Activated naive CD4-positive, alpha-beta T cell treated with anti-CD3 and anti-CD28 coated beads for 36 hours (primary cell): ENCODE measurements at places on chromosomes 13 and 19.
A peak's percentile ranks its signal among the peaks of the same experiment; 100 is the strongest.

DNA sequence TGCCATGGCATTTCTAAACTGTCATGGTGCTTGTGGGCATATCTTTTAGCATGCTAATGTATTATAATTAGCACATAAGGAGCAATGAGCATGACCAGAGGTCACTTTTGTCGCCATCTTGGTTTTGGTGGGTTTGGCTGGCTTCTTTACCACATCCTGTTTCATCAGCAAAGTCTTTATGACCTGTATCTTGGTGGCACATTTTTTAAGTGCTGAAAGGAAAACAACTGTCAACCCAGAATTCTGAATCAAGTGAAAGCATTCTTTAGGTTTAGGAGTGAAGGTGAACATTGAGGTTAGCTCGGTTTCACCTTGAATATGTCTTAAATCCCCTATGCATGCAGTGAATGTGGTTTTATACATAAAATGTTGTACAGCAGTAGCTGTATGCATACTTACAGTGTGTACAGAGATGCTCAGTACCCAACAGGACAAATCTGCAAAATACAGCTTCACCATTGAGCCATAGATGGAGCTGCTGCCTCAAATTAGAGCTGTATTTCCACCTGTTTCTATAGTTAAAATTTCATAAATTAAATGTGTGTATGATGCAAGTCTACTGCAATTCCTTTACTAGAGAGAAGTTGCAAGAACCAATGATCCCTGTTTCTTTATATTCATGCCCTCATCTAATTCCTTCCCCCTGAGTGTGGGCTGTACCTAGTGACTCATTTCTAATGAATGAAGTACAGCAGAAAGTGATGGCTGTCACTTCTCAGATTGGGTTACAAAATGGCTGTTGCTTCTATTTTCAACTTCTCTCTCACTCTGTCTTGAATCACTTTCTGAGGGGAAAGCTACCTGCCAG lies 25.2 kb upstream of the IGSF23 start:
- peak; percentile 74 for DNase-seq

- DNase-seq, result no peak
These were observed 15.9 kb downstream of the BCAM start for GRCh38 chr19:44824761-44825160.

GRCh38 chr19:29404015-29404414 lies 121.8 kb upstream of the VSTM2B start:
- no peak for DNase-seq

- no peak for DNase-seq
These were observed 23.5 kb downstream of the ZNF574 start for GRCh38 chr19:42099336-42099925.

DNA sequence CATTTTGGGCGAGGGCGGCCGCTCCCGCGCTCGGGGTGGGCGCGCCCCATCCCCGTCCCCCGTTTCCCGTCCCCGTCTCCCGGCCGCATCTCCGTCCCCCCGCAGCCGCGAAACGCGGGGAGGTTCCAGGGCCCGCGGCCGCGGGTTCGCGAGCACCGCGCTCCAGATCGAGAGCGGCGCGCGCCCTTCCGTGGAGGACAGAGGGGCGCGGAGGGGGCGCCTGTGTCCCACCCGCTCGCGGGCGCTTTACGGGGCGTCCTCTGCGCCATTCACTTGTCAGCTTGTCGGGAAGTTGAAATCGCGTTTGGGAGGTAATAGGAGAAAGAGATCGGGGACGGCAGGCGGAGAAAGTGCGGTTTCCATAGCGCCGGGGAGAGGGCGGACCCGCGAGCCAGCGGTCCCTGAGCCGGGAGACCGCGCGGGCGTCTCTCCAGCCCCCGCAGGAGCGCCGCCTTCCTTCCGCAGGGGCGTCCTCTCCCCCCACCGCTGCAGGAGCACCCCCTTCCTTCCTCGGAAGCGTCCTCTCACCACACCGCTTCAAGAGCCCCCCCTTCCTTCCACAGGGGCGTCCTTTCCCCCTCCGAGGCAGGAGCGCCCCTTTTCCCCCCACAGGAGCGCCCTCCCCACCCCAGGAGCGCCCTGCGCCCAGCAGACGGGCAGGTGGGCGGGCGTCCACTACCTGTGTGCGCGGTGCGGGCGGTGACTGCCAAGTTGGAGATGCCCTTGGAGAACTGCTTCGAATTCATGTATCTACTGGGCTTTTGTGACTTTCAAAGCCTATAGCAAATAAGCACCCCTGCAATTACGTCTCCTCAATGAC lies 962 bp upstream of the IRS2 start:
- DNase-seq, result no peak

- DNase-seq, result no peak
These were observed 9.0 kb downstream of the CIB3 start for GRCh38 chr19:16164222-16164890.

- no peak for DNase-seq
These were observed 39.0 kb downstream of the SMIM24 start for GRCh38 chr19:3441089-3441985.

- peak; percentile 84 for DNase-seq
These were observed 4.1 kb downstream of the IER2 start for GRCh38 chr19:13154241-13154778.

GRCh38 chr13:23960566-23961156 lies 63.4 kb upstream of the C1QTNF9B start:
- DNase-seq, result peak; percentile 40

DNA sequence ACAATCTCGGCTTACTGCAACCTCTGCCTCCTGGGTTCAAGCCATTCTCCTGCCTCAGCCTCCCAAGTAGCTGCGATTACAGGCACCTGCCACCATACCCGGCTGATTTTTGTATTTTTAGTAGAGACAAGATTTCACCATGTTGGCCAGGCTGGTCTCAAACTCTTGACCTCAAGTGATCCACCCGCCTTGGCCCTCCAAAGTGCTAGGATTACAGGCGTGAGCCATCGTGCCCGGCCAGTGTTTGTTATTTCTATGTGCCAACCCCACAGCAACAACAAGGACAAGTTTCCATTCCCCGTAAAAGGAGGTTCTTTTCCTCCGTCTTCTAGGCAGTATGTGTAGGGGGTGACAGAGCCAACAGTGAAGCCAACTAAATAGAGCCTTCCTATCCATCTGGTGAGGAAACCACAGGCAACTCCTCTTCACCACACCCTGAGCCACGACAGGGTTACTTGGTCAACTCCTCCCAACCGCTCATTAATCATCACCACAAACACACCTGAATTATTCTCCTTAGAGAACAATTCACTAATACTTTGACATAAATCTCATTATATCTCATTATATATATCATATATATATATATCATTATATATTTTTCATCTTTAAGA lies 25.5 kb downstream of the FOXO1 start:
- no peak for DNase-seq

GRCh38 chr19:7575434-7576040 lies 20.1 kb upstream of the CAMSAP3 start:
- no peak for DNase-seq

DNA sequence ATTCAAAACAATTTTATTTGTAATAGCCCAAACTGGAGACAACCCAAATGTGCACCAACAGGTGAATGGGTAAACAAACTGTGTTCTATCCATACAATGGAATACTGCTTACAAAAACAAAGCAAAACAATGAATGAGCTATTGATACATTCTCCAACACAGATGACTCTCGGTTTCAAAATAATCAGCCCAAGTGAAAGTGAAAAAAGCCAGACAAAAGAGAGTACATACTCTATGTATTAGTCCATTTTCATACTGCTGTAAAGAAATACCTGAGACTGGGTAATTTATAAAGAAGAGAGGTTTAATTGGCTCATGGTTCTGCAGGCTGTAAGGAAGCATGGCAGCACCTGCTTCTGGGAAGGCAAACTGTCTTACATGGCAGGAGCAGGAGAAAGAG lies 65.2 kb upstream of the LRCH1 start:
- no peak for DNase-seq

DNA sequence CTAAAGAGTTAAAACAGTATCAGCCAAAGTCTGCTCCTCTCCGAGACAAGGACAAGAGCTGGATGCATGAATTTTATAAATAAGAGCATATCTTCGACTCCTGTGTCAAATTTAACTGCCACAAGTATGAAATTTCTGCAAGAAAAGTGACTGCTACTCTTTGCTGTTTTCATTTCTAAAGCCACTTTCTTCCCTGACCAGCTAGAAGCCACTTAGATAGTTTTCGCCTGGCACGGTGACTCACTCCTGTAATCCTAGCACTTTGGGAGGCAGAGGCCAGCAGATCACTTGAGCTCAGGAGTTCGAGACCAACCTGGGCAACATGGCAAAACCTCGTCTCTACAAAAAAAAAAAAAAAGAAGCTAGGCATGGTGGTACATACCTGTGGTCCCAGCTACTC lies 61.3 kb downstream of the ENOX1 start:
- no peak for DNase-seq

DNA sequence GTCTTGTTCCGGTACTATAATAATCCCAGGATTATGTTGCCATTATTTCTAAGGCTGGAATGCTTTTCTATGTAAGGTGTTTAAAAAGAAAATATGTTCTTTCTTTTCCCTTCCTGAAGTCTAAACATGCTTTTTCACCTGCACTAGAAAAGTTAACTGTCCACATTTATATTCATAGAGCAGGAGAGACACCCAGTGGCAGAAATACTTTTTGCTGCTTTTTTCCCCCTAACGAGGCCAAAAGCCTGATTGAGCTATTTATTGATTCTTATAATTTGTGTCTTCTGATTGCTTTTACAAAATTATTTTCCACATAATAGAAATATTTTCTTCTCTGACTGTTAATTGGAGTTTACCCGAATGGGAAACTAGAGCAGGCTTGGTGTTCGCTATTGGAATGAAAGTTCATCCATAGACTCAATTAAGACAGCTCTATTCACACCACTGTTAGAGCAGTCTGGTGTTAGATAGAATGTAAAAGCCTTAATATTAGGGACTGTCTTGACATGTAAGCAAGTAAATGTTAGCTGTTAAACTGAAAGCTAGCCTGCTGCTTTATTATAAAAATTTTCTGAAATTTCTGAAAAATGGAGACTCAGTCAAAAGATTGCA lies 15.8 kb downstream of the GPR180 start:
- peak; percentile 43 for DNase-seq

GRCh38 chr19:49556412-49557398 lies 23.7 kb downstream of the NOSIP start:
- peak; percentile 45 for DNase-seq

DNA sequence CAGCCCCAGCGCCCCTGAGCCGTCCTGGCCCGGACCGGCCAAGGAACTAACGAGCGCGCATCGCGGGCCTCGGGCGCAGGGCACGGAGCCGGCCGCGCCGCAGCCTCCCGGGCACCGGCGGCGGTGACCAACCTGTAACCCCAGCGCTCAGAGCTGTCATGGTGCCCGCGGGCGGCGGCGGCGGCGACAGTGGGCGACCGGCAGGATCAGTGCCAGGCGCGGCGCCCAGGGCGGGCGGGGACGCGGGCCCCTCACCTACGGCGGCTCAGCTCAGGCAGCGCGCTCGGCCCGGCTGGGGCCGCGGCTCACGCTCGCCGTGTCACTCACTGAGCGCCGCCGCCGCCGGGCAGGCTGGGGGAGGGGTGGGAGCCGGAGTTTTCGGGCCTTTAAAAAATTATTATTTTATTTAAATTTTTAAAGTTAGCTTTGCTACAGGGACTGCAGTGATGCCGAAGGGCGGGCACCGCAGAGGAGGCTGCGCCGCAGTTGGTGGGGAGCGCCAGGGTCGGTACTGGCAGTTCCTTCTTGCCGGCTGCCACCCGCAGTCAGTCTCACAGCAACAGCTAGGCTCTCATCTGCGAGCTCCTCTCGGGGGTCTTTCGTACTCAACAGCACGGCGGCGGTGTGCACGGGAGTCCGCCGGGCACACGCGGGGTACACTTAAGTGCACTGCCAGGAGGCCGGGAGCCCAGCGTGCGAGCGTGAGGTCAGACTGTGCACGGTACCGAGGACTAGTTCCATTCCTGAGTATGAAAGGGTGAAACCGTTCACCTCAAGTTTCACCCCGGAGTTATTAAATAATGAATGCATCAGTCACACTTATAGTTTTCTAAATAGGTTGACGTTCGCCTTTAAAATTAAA lies at the start of gene NALCN:
Gene NALCN (minus strand): TSS at position 328 of the 862 bp plus-strand sequence. CDS start 17,382 bp downstream, outside the sequence.
- DNase-seq, result no peak

DNA sequence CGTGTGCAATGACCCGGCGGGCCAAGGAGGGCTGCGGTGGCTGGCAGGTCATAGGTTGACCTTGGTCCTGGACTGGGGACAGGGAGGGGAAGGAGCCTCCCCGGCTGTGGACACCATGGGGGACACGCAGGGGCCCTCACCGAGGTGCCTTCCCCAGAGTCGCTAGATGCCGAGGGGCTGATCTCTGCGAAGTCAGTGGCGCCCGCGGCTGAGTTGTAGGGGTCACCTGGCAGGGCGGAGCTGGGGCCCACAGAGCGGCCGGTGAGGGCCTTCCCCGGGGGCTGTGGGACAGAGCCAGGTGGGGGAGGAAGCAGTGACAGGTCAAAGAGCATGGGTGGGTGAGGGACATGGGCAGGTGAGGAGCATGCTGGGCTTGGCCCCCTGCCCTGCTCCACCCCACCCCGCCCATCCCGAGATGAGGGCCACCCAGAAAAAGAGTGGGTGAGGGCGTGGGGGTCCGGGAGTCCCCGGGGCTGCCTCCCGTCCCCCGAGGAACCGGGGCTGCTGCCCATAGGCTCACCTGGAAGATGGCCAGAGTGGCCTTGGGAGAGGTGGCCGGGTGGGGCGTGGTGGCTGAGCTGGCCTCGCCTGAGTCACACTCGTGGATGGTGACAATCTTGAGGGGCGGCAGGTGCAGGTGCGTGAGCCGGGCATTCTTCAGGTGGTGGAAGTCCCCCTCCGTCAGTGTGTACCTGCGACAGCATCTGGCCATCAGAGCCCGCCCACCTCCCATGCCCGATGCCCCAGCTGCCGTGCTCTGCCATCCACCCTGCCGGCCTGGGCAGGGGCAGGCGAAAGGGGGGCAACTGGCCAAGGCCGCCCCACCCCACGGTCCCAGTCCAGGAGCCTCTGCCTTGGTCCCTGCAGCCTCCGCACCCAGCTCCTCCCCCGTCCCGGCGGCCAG lies 3.5 kb downstream of the CBARP start:
- DNase-seq, result no peak

- DNase-seq, result no peak
These were observed 84.2 kb downstream of the SACS start for GRCh38 chr13:23349161-23349897.

GRCh38 chr19:48632692-48633147 lies 4.5 kb downstream of the DBP start:
- peak; percentile 45 for DNase-seq

- DNase-seq, result peak; percentile 72
These were observed 10.3 kb downstream of the MBD3L2B start for GRCh38 chr19:7010722-7011593.

DNA sequence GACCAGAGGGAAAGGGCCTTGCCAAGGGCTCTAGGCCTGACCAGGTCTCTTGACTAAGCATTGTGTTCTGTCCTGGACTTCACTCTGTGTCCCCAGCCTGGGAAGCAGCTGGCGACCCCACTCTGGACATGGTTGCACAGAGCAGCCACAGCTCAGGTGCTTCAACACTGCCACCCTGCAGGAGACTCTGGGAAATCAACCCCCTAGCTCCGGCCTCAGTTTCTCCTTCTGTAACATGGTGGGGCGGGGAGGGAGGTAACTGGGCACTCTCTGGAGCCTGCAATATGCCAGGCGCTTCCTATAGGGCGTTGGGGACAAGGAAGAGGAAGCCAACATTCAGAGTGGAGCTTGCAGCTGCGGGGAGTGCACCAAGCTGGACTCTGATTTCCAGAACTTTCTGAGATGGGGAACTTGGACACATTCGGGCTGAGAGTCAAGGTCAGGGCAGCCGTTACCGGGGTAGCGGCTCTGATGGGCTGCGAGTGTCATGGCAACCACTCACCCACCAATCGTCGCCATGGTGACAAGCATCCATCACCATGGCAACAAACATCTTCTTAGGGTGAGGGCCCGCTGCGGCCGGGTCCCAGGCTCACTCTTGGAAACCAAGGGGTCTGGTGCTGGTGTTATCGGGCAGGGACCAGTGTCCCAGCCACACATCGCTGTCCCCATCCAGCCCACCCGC lies 12.8 kb downstream of the F2RL3 start:
- DNase-seq, result no peak

- no peak for DNase-seq
These were observed 262.2 kb downstream of the KLF5 start for GRCh38 chr13:73321043-73321442.
